Psoas muscle (tissue), 8 donors: ENCODE measurements at places on chromosomes 11 and 22.

DNA sequence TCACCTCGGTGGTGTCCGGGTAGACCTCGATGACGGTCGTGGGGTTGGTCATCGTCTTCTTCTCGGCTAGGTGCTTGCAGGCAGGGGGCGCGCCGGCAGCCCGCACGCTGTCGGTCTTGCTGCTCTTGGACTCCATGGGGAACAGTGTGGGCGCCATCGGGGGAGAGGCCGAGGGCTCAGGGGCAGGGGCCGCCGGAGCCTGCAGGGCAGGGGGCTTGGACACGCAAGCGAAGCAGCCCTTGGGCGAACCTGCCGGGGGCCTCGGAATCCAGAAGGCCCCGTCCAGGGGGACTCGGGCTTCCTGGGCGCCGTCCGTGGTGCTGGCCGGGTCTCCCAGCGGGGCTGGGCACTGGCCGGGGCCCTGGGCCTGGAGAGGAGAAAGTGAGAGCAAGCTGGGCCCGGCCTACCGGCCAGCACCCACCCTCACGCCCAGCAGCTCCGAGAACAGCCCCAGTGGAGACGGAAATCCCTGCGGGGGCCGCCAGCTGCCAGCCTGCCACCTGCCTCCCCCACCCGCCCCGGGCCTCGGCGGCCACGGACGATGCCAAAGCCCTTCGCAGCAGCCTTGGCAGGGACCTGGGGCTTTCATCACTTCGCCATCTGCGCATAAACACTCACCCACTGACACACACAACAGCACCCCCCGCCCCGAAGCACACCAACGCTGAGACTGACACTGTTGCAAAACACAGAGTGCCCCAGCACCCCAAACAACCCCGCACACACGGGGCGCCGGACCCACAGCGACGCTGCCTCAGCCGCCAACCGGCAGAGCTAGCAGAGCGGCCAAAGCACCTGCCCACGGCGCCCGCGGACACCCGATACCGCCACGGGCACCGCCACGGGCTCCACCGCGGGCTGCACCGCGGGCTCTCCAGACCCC lies 2.4 kb downstream of the IFITM10 start:
- peak; percentile 77 for DNase-seq

DNA sequence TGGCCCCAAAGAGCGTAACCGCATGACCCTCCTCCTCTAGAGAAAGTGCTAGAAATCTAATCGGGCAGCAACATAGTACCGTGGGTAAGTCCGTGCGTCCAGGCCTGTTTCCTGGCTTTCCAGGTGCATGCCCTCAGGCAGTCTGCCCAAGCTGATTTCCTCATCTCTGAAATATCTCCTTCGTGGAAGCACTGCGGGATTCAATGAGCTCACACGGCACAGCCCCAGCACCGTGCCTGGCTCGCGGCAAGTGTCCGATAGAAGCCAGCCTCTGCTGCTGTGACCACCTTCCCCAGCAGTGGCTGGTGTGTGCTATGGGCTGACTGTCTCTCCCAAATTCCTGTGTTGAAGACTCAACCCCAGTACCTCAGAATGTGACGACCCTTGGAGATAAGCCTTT lies 20.7 kb downstream of the RPUSD4 start:
- no peak for DNase-seq

DNA sequence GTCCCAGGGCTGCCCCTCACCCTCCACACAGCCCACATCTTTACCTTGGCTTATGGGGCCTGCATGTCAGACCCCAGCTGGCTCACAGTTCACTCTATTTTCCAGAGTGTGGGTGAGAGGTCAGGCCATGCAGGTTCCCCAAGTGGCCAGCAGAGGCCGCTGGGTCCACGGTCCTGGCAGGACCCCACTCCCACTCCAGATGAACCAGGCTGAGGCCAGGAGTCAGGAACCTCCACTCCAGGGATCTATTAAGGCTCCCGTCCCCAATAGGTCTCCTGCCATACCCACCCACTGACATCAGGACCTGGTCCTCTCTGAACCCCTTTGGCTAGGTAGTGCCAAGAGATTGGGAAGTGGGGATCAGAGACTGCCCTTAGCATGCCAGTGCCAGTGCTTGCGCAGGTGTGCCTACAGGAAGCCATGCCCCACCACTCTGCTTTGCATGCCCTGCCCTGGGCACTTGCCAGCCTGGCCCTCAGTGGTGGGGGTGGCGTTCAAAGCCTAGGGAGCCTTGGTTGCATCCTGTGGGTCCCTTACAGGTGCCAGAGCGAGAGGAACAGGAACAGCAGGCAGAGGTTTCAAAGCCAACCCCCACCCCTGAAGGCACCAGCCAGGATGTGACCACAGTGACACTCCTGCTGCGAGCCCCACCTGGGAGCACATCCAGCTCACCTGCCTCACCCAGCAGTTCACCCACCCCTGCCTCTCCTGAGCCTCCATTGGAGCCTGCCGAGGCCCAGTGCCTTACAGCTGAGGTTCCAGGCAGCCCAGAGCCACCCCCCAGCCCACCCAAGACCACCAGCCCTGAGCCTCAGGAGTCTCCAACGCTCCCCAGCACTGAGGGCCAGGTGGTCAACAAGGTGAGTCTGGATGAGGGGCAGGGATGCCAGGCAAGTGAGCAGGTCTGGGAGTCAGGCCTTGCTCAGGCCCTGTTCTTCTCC lies 8.3 kb downstream of the SMTN start:
- peak; percentile 59 for DNase-seq

DNA sequence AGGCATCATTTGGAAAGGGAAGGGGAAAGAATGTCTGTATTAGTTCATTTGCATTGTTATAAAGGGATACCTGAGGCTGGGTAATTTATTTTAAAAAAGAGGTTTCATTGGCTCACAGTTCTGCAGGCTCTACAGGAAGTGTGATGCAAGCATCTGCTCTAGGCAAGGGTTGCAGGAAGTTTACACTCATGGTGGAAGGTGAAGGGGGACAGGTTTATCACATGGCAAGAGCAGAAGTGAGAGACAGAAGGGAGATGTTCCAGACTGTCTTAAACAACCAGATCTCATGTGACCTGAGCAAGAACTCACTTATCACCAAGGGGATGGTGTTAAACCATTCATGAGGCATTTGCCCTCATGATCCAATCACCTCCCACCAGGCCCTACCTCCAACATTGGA lies 90.6 kb downstream of the CCDC83 start:
- no peak for DNase-seq

- no peak for DNase-seq
Measured at GRCh38 chr11:83007477-83007876, 64.2 kb downstream of the RAB30 start.

GRCh38 chr11:1546536-1547466 lies 25.3 kb downstream of the DUSP8 start:
- peak; percentile 55 for DNase-seq

DNA sequence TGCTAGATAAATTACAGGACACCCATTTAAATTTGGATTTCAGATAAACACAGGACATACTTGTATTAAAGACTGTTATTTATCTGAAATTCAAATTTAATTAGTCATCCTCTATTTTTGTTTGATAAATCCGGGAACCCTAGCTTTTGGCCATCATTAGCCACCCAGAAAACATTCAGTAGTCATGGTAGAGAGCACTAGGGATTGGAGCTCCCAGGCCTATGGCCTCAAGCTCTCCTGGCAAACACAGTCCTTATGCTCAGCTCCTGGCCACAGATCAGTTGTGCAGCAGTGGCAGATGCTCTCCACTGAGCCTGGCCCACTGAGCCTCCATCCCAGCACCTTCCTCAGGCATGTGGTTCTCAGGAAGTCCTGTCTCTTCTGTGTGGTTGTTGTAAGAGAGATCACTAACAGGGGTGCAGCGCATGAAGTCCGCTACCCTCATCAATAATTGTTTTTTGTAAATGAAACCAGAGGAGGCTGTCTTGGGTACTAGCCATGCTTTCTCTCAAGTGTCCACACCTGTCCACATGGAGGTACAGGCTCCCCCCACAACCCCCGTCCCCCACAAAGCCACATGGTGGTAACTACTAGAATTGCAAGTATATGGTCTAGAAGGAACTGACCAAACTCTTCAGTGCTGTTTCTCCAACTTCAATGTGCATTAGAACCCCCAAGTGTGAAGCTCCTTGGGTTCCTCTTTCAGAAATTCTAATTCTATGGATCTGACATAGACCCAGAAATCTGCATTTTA lies 1.1 kb upstream of the IRAG1 start:
- DNase-seq: no peak

DNA sequence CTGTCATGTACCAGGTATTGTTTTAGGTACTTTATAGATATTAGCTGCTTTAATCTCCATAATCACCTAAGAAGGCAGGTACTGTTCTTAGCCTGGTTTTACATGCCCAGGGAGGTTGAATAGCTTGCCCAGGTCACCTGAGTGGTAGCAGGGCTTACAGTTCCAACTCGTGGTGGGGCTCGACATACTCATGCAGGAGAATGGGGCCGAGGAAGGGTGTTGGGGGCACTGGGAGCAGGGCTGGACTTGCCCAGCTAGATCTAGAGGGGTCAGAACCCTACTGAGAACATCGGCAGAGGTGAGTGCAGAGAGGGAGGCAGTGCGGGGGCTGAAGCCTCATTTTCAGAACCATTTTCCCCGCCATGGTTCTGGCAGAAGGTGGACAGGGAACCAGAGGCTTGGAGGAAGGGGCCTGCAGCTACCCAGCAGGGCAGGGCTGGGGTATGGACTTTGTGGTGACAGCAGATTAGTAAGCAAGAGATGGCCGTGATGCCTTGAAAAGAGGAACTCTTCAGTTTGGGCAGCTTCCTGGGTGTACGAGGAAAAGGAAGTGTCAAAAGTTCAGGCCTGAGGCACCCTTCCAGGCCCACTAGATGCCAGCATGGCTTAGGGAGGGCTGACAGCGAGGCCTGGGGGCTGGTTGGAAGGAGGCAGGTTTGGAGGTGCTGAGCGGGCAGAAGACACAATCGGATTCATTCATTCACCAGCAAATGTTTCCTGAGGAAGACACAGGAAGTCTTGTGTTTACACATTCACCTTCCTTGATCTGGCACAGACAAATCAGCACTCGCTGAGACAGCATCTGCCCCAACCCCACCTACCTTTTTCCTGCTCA lies 54.7 kb upstream of the LYVE1 start:
- no peak for DNase-seq
